ENCODE measurements at places on chromosomes 5 and 9.

DNA sequence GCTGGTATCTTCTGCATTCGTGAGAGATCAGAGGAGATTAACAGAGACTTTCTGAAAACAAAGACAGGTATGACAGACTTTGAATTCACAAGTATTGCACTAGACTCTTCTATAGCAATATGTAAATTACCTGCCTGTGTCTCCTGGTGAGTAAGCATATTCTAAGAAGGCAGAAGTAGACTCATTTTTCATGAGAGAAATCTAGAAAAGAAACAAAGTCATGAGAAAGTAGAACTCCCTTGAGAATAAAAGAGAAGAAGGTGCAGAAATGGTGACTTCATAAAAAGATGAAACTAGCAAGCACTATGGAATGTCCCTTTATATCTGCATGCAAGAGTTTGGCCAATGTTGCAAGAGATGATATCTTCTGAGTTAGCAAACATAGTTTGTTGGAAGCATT, 419.8 kb downstream of the DMRT2 start:
- no peak for DNase-seq

DNA sequence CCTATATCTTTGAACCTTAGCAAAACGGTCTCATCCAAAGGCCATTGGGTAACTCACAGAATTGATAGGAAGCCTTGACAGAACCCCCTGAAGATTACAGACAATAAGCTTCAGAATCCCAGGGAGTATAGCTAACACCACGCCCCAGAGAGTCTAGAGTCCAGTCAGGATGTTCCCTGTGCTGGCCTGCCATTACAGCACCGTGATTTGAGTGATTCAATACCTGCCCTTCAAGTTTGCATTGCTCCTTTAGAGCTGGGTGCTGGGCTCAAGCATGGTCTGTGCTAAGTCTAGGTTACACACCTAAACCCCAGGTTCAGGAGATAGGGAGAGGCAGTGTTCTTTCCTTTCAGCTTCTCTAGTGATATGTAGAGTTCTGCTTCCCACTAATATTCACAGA, 90.5 kb downstream of the RASEF start:
- no peak for DNase-seq

DNA sequence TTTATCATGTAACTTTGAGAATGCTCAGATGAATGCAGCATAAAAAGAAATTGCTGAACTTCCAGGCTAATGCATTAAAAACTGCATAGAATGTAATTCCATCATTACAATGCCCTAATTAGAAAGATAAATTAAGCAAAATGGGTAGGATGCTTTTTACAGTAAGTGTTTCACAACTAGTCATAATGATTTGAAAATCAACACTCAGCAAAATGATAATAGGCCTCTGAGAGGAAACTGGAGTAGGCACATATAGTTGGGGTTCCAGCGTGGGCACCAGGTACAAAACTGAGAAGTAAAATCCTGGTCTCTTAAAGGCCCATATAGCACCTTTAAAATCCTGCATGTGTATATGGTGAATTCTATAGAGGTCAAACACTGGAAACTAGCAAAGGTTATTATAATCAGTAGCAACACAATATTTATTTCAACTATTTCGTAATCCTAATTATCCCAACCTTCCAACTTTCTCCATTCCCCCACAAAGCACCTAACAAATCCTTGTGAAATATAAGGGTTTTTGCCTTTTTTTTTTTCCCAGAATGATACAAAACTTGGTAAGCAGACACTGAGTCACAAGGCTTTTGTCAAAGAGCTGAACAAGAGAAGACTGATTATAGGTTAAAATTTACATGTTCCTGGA, 108.0 kb upstream of the NR5A1 start:
- DNase-seq: no peak

DNA sequence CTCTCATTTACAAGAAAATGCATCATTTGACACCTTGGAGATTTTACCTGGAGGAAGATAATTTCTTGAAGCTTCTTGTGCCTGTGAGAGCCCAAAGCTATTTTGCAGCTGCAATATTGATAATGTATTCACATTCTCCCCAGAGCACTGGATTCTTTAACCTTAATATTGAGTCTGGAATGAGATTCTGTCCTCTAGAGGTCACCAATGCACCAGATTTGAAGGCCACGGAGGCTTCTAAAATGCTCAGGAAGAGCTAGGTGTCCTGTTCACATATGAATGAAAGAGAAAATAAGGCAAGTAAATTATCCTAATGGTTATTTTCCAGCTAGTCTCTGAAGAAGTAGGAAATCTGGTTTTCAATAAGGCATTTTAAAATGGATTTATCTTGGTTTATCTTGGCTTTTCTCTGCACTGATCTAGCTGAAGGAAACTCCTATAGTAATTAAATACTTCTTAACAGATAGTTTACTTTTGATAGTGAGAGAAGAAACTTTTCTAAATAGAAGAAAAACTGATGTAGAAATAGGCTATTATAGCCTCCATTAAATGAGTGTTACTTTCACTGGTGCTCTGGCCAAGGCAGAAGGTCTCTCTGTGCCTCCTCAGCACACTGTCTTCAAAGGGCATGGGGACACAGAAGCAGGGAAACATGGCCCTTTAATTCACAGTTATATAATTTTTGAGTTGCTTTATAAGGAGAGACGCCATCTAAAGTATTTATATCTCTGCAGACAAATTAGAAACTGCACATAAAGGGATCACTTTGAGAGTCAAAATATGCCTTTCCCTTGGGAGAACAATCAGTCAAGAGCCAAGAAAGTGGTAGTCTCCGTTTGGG, 297.0 kb upstream of the ACTBL2 start:
- peak; percentile 83 for DNase-seq

GRCh38 chr5:91313757-91314673, 69.1 kb downstream of the ARRDC3 start:
- peak; percentile 93 for DNase-seq

DNA sequence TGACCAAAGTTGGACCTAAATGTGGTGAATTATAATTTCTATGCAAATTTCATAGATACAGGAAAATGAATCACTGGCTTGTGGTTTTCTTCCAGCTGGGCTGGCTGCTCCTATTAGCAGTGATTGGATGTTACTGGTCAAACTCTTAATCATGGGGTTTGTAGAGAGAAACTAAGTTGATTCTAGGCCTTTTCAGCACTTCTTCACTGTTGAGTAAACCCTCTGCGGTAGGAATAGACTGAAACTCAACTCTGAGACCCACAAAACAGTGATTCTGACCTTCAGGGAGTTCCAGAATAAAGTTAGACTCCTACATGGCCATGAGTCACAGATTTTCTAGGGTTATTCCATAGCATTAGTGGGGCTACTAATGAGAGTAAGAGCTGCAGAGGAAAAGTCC, 47.9 kb upstream of the FKTN start:
- peak; percentile 89 for DNase-seq

DNA sequence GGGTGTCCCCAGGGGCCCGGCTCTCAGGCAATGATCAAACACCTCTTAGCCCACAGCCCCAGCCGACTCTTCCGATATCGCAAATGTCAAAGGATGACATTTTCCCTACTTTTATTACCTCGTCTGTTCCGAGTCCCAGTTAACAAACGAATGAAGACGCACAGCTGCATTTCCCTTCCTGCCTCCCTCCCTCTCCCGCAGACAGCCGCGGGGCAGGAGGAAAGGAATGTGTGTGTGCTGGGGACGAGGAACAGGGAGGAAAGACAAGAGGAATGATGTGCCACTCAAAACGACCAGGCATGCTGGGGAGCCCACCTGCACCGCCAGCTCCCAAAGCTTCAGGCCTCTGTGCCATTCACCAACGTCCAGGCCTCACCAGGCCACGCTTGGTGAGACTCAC, 125.9 kb upstream of the SARDH start:
- peak; percentile 16 for DNase-seq

DNA sequence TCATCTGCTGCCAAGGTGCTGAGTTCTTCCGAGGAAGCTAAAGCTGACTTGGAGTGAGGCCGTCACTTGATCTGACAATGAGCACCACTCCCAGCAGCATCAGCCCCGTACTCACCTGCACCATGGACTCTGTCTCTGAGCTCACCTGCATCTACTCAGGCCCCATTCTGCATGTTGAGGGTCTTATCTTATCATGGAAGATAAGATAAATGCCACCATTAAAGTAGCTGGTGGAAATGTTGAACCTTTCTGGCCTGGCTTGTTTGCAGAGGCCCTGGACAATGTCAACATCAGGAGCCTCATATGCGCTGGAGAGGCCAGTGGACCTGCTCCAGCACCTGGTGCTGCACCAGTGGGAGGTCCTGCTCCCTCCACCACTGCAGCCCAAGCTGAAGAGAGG, 35.0 kb upstream of the HMGCS1 start:
- no peak for DNase-seq

- no peak for DNase-seq
These were observed 87.5 kb upstream of the RANBP3L start for GRCh38 chr5:36389245-36389644.

GRCh38 chr5:111932628-111933027, 175.6 kb upstream of the NREP start:
- DNase-seq: no peak

- no peak for DNase-seq
These were observed 12.8 kb upstream of the RPS23 start for GRCh38 chr5:82290908-82291307.

Data from IMR-90 (cell line).